Activated CD4-positive, alpha-beta T cell treated with anti-CD3 and anti-CD28 coated beads, Interleukin-2, amount 10 ng/mL, durations not matched to agents 24 days and 14 days (primary cell): ENCODE measurements at places on chromosomes 7 and 10. TPM values are rescaled to one million over a fixed set of nuclear protein-coding genes. Genes with fewer than 3 reads are reported as not detected.

The HOXA1 gene
- total RNA-seq: 0.09 and 0.16 TPM in 2 replicates

The SEMA3E gene
- not detected in 2 replicates for total RNA-seq

The MBL2 gene
- not detected in 2 replicates for total RNA-seq

The SPDYE6 gene
- total RNA-seq: not detected in 2 replicates

The RABGEF1 gene
- total RNA-seq: 23.6 and 23.8 TPM in 2 replicates

The FGL2 gene
- total RNA-seq: 1.7 and 1.8 TPM in 2 replicates

The FAM24B gene
- total RNA-seq: 14.2 and 15.2 TPM in 2 replicates

The HOXA13 gene
- not detected in 2 replicates for total RNA-seq

The AMZ1 gene
- total RNA-seq: not detected in 2 replicates

The MYOZ1 gene
- total RNA-seq: not detected in 2 replicates

The GIMAP4 gene
- 61.1 and 62.7 TPM in 2 replicates for total RNA-seq

DNA sequence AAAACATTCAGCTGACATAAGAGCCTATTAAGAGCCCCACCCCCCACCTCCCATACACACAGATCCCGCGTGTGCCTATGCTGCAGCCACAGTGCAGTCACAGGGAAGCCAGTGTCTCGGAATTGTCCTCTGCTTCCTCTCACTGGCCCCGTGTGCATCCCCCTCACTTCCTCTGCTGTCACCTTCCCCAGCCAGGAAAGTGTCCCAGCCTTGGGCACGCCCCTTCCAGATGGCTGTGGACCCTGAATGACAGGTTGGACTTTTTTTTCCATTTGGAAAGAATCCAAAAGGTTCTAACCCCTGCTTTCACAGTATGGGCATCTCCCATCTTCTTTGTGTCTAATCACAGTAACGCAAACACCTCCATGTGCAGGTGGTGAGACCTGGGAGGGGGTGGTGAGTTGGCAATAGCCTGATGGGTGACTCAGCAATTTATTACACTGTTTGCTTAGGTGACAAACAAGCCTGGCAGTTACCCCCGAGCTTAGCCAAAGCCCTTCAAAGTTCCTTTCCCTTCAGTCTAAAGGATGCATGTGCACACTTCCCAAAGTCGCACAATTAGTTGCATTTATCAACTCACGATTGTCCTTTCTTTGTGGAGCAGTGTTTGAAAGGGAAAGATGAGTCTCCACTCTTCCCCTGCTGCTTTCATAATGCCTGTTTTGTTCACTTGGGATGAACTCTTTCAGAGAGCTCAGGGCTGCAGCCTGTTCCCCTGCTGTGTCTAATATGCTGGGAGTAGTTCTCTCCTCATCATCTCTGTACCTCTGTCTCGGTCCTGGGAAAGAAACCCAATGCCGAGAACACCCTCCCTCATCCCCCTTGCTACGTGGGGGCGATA is 67.5 kb upstream of the EFCAB10 start:
- DNase-seq: no peak

GRCh38 chr7:101248276-101248675 is 3.4 kb upstream of the FIS1 start:
- DNase-seq: no peak

DNA sequence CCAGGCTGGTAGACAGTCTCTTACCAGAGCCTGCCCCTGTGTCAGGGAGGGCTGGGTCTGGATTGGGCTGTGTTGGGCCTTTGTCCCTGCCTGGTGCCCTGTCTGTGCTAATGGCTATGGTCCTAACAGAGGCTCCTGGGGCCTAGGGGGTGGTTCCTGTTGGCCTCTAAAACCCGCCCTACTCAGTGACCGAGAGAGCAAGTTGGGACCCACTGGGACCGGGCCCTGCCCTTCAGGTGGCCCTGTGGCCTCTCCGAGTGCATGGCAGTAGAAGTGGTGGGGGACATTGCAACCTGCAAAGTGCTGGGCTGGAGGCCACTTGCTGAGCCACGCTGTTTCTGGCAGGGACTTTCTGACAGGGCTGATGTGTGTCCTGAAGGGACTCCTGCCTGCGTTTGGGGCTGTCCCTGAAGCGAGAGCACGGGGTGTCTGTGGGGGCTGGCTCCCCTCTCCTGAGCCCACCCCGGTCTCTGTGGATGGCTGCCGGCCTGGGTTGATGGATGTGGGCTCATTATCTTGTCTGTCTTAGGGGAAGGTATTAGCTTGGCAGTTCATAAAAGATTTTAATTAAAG is 56.2 kb downstream of the GLRX3 start:
- no peak for DNase-seq

GRCh38 chr10:88108115-88108610 is 244.7 kb downstream of the PTEN start:
- DNase-seq: no peak

DNA sequence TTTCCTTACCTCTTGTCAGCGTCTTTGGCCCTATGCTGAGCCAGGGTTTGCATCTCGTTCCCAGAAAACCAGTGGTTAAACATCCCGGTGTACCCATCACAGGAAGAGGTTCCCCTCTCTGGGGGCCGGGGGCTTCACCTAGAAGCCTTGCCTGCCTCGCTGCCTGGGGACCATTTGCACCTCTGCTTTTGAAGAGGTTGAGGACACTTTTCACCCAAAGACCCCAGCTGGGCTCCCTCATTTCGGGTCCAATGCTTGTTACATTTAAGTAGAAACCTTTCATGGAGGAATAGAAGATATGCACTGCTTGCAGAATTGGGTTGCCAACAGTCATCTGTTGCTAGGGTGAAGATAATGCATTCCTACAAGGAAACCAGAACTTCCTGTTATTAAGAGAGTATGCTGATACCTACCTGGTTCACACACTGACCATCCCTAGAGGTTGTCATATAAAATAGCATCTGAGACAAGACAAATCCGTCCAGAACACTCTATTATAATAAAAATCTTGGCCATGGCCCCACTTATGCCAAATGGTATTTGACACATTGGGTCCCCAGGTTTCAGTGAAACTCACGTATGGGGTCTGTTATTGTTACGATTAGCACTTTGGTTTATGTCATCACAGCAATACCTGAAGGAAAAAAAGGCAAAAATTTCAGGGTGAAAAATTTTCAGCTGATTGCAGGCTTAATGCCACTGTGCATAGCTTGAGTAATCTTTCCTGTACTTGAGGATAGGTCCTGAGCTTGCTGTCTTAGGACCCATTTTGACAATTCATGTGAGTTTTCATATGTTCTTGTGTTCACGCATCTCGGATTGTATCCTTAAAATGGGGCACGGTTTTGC is 917 bp downstream of the ZNF365 start:
- no peak for DNase-seq

DNA sequence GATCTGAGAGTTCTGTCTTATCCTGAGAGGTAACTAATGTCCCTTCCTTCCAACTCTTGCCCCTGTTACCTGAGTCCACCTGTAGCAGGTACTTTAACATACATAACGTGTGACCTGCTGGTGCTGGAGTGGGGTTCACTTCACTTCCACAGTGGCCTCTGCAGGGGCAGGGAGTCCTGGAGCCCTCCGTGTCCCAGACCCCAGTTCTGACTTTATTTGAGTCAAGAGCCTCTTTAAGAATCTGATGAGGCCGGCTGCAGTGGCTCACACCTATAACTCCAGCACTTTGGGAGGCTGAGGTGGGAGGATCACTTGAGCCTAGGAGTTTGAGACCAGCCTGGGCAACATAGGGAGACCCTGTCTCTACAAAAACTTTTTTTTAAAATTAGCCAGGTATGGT is 117.0 kb upstream of the RET start:
- no peak for DNase-seq

- DNase-seq: no peak
Measured at GRCh38 chr7:79489371-79489770, 35.9 kb upstream of the MAGI2 start.

DNA sequence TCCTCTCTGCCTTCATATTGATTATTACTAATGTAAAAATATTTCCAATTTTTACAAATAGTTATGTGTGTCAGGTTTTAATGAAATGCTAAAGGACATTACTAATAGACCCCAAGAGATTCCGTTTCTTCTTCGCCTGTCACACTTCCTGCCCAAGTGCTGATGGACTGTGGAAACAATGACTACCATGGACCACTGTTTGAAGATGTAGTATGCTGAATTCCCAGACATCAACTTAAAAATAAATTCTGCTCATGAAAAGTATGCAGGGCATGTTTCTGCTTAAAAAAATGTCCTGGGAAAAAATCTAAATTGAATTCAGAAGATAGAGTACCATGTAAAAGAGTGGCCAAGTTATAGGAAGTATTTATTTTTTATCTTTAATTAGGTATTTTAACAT is 52.1 kb downstream of the ST7 start:
- no peak for DNase-seq

DNA sequence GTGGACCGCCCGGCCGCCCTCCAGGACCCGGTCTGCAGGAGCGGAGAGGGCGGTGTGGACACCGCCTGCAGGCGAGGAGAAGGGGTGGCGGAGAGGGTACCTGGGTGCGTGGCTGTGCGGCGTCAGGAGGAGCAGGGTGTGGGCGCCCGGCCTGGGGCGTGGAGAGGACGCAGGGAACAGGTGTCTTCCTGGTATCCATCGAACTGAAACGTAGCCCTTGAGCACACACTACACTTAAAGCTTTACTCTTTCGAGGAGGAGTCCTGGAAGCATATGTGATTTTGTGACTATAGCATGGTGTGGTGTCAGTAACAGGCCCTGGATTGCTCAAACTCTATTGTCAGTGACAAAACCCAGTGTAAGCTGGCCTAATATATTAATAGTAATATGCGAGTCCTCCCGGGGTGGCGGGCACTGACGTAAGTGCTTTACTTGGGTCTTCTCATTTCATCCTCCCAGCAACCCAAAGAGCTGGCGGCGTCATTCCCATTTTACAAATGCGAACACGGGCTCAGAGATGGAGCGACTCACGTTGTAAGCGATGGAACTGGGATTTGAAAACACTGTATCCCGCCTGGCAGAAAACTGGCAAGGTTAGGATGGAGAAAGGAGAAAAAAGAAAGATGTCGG is 508 bp upstream of the TECPR1 start:
- DNase-seq: no peak

- DNase-seq: no peak
Measured at GRCh38 chr10:11167233-11167966, 149.7 kb downstream of the CELF2 start.

DNA sequence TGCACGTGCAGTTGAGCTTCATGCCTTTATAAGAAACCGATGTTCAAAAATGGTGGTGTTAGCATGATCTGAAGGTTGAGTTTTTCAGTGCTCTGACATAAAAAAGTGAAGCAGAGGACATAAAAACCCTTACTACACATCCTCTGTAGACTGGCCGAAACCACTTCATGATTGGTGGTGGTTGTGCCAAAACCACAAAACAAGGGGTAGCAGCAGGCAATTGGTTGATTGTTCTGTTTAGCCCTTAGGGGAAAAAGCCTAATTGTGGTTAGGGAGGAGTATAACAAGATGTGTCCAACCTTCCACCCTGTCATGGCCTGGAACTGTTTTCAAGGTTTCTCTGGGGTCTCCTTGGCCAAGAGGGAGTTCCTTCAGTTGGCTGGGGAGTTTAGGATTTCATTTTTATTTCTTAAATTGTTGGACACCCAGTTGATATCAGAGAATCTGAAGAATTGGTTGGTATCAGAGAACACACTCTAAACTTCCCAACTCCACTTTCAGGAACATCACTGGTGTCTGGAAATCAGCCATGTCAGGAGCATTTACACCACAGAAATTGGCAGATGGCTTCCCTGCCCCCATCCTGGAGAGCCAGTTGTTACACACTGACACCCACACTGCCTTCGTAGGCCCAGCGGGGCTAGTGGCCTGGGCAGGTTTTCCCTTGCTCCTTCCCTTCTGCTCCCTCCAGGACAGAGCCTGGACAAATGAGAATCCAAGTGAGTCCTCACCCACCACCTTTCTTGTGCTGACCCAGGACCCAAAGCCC is 18.8 kb downstream of the MRPS24 start:
- DNase-seq: no peak

GRCh38 chr7:96710544-96710943 is 898 bp upstream of the SEM1 start:
- no peak for DNase-seq

- no peak for DNase-seq
Measured at GRCh38 chr10:50679149-50679548, 55.4 kb upstream of the SGMS1 start.

DNA sequence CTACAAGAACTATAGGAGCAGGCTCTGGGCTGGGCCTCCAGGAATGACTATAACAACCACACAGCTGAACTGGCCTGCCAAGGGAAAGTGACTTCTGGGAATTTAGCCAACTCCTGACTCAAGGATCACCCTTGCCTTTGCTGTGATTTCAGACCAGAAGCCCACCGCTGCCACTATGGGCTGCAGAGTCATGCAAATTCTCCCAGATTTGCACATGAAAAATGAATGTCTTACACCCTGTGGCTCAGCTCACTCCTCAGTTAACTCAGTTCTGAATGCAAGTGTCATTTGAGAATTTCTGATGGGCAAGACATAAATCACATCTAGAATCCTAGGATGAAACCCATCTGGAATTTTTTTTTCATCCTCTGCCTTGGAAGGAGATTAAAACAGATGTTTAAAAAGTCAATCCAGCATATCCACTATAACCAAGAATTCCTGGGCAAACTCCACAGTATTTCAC is 186.5 kb upstream of the BET1 start:
- no peak for DNase-seq

DNA sequence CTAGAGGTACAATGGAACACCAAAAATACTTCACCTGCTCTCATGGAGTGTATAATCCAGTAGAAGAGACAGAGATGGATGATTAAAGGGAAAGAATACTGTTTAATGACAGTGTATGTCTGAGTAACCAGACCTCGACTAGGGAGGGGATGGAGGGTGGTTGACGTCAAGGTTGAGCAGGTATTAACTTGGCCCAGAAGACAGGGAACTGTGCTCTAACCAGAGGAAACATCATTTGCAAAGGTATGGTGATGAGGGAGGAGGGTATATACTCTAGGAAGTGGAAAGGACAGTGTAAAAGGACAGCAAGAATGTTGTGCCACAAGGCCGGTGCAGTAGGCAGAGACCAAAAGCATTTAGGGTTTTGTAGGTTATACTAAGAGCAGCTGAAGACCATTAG is 2.9 kb downstream of the MIOS start:
- no peak for DNase-seq

GRCh38 chr10:48458662-48459048 is 146.2 kb downstream of the ARHGAP22 start:
- no peak for DNase-seq

GRCh38 chr10:44395902-44396670 is 11.2 kb upstream of the CXCL12 start:
- DNase-seq: no peak

- DNase-seq: no peak
Measured at GRCh38 chr7:127532736-127533135, 52.7 kb downstream of the GCC1 start.

GRCh38 chr7:16411391-16411790 is 9.9 kb downstream of the CRPPA start:
- no peak for DNase-seq

- DNase-seq: peak; percentile 67
Measured at GRCh38 chr10:68208424-68209042, 23.4 kb downstream of the ATOH7 start.
